ENCODE measurements at places on chromosomes 5 and 9.

DNA sequence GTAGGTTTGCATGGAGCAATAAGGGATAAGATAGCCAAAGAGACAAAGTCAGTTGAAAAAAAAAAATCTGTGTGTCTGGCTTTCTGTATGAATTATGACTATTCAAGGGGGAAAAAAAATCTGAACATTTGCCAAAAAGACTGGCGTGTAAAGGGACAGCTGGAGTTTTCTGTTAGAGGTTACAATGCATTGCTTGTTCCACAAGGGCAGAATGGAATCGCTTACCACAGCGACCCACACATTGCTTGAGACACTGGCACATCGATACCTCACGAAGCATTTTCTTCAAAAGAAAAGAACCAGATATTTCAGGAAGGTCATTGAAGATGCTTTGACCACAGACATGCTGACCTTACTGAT is 327.8 kb downstream of the TMEM167A start:
- no peak for DNase-seq

DNA sequence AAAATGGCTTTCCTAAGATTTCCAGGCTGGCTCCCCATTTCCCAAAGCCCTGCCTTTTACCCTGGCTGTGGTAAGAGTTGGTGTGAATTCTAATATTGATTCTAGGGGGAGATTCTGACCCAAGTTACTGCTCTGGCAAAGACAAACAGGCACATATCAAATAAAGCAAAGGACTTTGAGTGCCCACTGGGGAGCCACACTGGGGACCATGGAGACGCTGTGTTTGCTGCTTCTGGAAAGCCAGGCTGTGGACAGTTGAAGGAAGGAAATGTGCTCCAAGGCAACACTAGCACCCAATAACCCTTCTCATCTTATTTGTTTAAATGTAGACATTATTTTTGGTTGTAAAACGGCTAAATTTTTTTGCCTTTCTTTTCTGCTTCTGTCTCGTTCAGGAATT is 78.7 kb downstream of the SNCAIP start:
- DNase-seq: no peak

GRCh38 chr5:14488709-14489108 is 92.9 kb upstream of the OTULINL start:
- DNase-seq: no peak

DNA sequence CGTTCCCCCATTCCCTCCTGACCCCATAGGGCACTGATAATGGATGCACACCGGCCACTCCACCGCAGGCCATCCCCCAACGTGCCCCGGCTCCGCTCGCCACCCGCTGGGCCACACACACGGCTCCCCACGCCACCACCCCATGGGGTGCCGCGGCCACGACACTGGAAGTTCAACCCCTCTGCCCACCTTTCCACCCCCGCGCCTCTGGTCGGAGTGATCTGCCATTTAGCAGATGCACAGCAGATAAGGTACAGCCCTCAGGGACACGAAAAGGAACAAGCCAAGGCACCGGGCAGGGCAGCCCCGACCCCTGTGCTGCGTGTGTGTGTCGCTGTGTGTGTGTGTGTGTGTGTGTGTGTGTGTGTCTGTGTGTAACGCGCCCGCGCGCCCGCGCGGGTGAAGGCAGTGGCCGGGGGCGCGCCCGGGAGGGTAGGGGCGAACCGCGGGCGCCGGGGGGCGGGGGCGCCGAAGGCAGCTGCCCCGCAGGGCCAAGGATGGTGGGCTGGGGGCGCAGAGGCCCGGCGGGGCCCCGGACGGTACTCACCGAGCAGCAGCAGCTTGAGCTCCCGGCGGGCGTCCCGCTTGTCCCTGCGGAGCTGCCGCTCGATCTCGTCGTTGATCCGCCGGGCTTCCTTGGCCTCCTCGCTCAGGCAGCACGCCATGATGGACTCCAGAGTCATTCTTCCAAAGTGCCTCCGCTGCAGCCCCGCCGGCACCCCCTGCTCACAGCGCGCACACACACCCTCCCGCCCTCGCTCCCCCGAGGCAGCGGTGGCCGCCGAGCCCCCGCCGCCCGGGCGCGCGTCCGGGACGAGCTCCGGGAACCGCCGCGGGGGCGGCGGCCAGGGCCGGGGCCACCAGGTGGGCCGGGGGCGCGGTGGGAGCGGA is 813 bp downstream of the GNAQ start:
- DNase-seq: peak; percentile 74

DNA sequence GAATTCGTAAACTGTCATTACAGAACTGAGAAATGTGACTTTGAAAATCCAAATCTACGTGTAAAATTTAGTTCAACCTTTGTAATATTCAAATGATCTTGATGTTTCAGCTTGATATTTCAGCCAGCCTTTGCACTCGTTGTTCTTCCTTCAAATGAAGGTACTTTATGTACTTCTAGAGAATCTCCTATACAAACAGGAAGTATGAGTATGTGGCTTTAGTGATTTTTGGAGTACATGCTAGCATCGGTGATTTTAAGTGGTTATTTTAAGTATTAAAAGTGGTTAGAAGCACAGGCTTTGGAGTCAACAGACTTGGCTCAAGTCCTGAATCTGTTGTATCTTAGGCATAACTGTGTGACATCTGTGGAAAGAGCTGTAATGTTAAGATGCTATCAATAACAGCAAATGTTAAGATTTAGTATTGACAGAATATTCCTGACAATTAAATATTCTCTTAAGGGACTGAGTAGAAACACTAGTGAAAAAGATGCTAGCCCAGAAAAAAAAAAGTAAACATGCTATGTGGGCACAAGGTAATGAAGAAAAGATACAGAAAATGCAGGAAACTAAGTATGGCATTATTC is 398.0 kb downstream of the ADGRV1 start:
- DNase-seq: no peak

DNA sequence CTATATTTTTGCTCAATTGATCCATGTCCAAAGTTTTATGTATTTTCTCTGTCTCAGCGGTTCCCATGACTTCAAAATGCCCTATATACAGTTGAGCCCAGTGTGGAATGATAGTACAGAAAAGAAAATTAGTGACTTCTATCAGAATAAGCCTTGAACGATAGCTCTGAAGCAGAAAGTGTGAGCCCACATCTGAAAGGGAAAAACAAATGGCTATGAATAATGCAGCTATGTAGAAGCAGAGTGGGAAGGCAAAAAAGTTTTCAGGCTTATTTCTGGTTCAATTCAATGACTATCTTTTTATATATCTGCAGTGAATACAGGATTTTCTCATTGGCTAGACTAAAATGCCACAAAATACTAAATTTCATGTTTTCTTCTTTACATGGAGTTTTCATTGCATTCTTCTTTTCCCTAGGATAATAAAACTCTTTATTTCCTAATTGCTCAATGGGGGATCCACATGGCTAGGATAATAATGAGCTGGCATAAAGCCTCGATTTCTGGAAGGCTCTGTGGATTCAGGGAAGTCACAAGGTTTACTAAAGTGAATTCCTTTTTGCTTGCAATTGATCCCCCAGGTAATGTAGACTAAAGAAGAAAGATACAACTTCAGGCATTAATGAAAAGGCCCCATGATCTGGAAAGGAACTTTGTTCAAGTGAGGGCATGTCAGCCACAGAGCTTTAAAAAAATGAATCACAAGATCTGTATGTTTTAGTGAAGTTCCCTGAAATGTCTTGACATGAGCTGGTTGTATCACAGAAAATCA is 377.0 kb upstream of the RIOK2 start:
- DNase-seq: no peak

- DNase-seq: no peak
These were observed 60.9 kb upstream of the TLR4 start for GRCh38 chr9:117643288-117643654.

DNA sequence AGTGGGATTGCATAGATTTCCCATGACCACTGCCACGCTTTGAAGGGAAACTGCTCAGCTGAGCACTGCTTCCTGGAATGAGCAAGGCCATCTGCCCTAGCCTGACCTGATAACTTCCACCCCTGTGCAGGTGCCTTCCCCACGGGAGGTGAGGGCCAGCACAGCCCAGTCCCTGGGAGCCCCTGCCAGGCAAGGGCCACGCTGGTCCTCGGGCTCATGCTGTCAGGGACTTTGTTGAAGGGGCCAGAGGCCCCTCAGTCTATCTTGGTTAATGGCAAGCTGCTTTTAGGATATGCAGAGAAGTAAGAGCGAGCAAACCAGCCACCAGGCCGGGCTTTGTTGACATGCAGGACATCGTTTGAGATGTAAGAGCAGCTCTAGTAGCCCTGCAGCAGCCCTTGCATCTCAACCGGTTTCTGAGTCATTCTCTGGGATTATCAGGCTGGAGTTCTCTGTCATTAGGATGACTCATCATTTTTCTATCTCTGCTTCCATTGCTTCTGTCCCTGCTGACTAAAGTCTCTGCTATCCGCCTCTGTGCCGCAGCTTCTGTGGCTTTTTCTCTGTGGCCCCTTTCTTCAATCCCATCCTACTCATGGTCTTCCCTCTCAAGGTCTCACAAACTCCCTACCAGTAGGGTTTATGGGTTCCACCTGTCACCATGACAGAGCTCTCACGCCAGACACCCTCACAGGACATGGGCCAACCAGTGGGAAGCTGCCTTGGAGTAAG is 30.6 kb upstream of the IQGAP2 start:
- peak; percentile 19 for DNase-seq

- no peak for DNase-seq
These were observed 276.9 kb downstream of the CDH9 start for GRCh38 chr5:26761446-26761845.

DNA sequence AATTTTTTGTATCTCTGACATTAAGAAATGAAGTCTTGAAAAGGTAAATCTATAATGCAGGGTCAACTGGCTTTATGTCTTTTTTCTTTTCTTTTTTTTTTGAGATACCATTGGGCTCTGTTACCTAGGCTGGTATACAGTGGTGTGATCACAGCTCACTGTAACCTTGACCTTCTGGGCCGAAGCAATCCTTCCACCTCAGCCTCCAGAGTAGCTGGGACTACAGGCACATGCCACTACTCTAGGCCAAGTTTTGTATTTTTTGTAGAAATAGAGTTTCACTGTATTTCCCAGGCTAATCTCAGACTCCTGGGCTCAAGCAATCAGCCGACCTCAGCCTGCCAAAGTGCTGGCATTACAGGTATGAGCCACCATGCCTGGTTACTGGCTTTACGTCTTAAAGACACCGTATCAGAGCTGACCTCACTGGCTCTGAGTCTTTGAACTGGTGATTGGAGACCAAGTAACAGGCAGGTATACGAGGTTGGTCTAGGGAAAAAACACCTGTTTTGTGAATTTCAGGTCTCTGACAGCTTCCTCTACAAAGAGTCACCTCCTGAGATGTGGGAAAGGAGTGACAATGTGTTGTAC is 70.4 kb upstream of the GPBP1 start:
- no peak for DNase-seq

- DNase-seq: no peak
These were observed 555.4 kb upstream of the CLINT1 start for GRCh38 chr5:158414333-158414762.

DNA sequence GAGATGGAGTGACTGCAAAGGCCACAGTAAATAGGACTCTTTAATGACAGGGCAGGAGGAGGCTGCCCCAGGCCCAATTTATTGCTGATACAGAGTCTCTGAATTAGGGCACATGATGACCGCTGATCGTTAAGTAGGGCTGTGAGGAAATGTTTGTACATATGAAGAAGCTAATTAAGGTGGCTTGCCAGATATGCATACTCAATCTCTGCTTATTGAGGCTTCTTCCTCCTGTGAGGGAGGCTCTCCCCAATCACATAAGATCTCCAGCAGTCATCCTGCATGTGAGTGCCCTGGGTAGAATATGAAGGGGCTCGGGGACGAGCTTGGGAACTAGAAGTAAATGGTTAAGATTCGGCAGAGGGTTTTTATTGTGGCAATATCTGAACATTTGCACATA is 8.2 kb upstream of the CD180 start:
- DNase-seq: no peak

GRCh38 chr5:101720033-101720432 is 576.1 kb downstream of the SLCO4C1 start:
- DNase-seq: no peak
